HepG2 (cell line): ENCODE measurements at places on chromosomes 6 and 20.
A peak's percentile ranks its signal among the peaks of the same experiment; 100 is the strongest.

- H3K4me1 ChIP-seq: no peaks in the 10 kb centered on the region
- H3K27me3 ChIP-seq: no peaks in the 10 kb centered on the region; the same call in 1 of the 2 replicates
- H3K27ac ChIP-seq: no peak overlapping the region
- no peak for DNase-seq
Observed at GRCh38 chr6:134071846-134072245, 19.4 kb upstream of the SLC2A12 start.

GRCh38 chr20:47719625-47720024 lies 65.7 kb downstream of the SULF2 start:
- no peaks in the 10 kb centered on the region for H3K36me3 ChIP-seq
- no peak for DNase-seq
- H3K27ac ChIP-seq: no peak overlapping the region
- peaks cover 7% of the 10 kb centered on the region for H3K4me1 ChIP-seq
- no peaks in the 10 kb centered on the region for H3K27me3 ChIP-seq
- no peak overlapping the region for H3K4me3 ChIP-seq

DNA sequence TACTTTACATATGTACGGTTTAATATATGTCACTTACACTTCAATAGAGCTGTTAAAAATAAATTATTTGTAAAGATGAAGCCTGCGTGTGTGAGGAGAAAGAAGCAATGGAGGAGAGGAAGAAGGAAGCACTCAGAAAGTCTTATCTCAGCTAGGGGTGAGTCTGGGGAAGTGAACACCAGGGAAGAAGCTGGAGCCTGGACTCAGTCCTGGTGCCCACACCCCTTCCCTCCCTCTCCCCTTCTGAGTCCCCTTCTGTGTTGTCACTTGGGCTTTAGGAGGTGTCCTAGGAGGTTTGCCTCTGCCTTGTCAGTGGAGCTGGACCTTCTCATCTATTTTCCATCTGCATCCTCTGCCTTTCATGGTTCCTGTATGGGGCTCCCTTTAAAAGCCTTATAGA lies 1.9 kb downstream of the SIRPB2 start:
- no peak overlapping the region for H3K4me3 ChIP-seq
- no peak for DNase-seq
- H3K27ac ChIP-seq: no peak overlapping the region
- no peaks in the 10 kb centered on the region for H3K36me3 ChIP-seq
- no peaks in the 10 kb centered on the region for H3K4me1 ChIP-seq

DNA sequence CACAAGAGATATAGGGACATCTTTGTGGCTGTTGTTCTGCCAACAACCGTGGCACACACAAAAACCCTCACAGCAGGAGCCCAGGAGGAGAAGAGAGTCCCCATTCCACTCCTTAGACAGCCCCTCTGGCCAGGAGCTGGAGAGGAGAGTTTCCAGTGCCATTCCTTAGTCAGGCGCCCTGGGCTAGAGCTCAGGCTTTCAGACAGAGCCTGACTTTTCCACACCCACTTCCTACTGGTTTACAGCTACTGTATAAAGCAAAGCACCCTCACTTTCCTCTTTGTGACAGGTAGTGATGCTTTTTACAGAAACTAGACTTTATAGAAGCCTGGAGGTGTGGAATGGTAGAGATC lies 145.9 kb downstream of the SYCP2 start:
- H3K27ac ChIP-seq: no peak overlapping the region
- no peak overlapping the region for H3K4me3 ChIP-seq
- H3K27me3 ChIP-seq: no peaks in the 10 kb centered on the region

DNA sequence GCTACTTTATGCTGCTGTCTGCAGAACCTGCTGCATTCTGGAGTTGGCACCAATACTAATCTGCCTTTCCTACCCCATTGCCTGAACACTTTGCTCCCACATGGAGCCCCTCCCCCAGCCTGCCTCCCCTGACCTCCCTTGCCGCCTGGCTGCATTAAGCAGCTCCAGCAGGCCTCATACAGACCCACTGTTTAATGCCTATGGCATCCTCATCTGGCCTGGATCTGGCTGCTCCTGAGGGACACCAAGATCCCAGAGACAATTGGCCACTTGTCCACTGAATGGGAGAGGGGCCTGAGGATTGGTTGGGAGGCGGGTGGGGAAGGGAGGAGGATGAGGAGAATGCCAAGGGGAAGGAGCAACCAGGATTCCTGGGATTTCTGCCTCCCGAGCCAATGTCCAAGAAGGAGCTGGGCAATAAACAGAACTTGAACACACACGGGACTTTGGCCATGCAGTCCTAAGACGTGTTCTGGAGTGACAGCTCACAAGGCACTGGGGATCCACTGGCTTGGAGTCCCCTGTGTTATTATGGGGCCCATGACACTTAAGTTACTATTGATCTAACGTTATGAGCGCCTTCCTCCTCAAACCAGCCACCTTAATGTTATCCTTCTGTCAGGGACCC lies 10.4 kb upstream of the KCNK5 start:
- H3K4me3 ChIP-seq: no peak overlapping the region
- no peaks in the 10 kb centered on the region for H3K36me3 ChIP-seq
- no peak for DNase-seq
- H3K27me3 ChIP-seq: no peaks in the 10 kb centered on the region; the same call in 1 of the 2 replicates

DNA sequence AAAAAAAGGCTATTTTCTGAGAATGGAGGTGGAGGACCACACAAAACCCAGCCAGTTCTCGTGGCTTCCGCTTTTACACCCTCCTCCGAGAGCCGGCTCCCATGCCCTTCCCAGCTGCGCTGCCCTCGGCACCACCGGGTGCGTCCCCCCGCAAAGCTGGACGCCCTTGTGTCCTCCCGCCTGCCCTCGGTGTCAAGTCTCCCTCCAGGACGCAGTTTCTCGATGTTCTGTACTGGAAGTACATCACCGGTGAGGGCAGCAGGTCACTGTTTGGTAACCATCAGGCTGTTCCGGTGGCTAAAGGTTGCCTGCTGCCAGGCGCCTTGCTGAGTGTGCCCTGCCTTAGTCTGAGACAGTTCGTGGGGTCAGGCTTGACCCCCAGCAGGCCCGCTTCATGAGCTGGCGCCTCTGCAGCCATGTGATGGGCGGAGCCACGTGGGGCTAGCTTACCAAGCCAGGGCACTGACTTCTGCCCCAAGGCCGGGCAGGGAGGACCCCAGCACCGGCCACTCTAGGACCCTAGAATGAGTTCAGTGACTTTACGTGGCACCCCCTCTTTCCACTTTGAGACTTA lies 34.6 kb downstream of the RREB1 start:
- H3K4me3 ChIP-seq: no peak overlapping the region
- H3K4me1 ChIP-seq: peaks cover 98% of the 10 kb centered on the region
- no peaks in the 10 kb centered on the region for H3K36me3 ChIP-seq
- H3K27ac ChIP-seq: peak overlapping the region; percentile 66
- DNase-seq: no peak

- peaks cover 20% of the 10 kb centered on the region for H3K4me1 ChIP-seq
- H3K36me3 ChIP-seq: no peaks in the 10 kb centered on the region
- no peak overlapping the region for H3K27ac ChIP-seq
- H3K4me3 ChIP-seq: no peak overlapping the region
- H3K27me3 ChIP-seq: peaks cover 3% of the 10 kb centered on the region; the same call in 1 of the 2 replicates
- no peak for DNase-seq
Observed at GRCh38 chr6:139429580-139430145, 55.2 kb upstream of the CITED2 start.
